ENCODE measurements at places on chromosomes 2 and 18.

- no peak for DNase-seq
Observed at GRCh38 chr2:229297247-229297646, 26.2 kb upstream of the PID1 start.

DNA sequence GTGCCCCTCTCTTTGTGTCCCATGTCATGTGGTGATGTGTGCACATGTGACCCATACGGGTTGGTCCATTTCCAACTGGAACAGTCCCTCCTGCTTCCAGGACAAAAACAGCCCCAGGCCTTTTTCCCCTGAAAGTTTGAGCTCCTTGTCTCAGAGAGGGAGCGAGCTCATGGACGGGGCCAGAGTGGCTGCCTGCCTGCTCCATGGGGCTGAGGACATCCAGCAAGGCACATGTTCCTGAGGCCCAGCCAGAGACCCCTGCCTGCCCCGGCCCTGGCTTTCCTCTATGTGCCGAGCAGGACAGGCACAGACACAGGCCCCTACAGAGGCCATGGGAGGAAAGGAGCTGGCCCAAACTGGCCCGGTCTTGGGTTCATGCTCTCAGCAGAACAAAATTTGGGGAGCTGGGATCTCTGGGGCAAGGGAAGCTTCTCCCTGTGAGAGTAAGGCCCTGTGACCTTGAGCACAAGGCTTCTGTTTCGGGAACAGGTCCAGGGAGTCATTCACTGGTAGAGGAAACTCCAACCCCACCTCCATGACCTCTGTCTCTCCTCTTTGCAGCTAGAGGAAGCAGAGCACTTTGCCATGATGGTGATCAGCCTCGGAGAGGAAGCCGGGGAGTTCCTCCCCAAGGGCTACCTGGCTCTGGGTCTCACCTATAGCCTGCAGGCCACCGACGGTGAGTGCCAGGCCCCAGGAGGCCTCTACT lies 105.8 kb upstream of the MCFD2 start:
- no peak for DNase-seq

GRCh38 chr2:224749136-224749535 lies 33.0 kb upstream of the CCDC195 start:
- DNase-seq, result no peak

DNA sequence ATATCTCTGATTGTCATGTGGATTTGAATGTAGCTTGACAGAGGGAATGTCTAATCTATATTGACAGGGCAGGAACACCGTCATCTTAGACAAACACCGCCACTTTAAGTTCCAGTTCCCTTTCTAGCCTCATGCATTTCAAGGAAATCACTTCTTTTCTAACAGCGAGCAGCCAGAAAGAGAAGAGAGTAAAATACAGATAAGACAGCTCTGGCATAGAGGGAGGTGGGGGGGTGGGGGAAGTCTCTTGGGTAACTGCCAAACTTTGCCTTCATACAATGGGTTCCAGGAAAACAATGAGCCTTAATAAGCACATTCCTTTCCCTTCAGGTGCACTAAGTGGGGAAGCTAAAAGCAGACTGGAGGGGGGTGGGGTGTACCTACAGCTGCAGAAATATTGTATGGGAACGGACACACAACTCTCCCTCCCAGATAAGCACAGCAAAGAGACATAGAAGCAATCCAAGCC lies 37.2 kb downstream of the CASP10 start:
- no peak for DNase-seq

- peak; percentile 43 for DNase-seq
Observed at GRCh38 chr18:47204908-47205522, 28.9 kb upstream of the IER3IP1 start.

GRCh38 chr2:35973737-35974132 lies 381.8 kb upstream of the CRIM1 start:
- no peak for DNase-seq

- DNase-seq, result no peak
Observed at GRCh38 chr2:227817336-227817735, 3.7 kb downstream of the CCL20 start.

DNA sequence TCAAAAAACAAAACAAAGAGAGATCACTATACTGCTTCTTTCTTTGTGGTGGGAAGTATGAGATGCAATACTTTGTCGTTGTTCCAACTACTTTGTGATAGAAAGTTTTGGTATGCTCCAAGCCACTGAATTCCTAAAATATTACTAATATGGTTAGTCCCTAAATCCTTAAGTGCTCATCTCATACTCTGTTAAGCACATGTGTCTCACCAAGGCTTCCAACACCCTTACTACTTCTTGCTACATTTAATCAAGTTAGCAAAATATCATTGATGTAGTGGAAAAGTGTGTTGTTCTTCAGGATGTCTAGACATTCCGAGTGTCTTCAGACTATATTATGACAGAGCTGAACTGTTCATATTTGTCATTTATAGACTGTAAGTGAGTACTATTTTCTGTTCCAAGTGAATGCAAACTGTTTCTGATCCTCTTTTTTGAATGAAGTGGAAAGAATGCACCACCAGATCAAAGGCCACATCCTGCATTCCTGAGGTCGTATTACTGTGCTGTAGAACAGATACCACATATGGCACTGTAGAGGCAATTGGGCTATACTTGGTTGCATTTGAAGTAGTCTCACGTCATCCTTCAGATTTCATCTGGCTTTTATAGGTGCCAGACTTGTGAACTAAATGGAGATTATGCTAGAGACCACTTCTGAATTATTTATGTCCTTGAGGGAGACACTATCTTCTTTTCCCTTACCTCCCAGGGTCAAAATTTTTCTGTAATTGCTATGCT lies 298.4 kb upstream of the ZNF521 start:
- no peak for DNase-seq

GRCh38 chr2:5359397-5359796 lies 332.8 kb upstream of the SOX11 start:
- no peak for DNase-seq

DNA sequence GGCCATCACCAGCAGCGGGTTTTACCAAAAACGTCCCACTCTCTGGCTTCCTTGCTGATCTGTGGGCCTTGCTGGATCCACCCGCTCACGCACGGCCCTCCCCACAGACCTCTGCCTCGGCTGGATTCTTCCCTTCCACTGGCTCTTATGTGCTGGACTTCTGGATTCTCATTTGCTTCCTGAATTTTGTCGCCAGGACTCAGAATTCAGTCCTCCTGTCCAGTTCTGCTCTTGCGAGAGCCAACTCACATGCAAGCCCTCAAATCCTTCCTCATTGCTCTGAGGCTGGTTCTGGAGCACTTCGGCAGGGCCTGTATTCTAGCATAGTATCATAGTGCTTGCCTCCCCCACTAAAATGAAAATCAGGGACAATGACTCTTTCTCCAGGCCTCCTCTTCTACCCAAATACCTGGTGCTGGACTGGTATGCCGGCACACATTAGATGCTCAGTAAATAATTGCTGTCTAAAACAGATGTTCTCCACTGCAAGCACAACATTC lies 115.5 kb downstream of the ATL2 start:
- DNase-seq, result no peak

- no peak for DNase-seq
Observed at GRCh38 chr18:21629089-21629832, 17.1 kb downstream of the SNRPD1 start.

DNA sequence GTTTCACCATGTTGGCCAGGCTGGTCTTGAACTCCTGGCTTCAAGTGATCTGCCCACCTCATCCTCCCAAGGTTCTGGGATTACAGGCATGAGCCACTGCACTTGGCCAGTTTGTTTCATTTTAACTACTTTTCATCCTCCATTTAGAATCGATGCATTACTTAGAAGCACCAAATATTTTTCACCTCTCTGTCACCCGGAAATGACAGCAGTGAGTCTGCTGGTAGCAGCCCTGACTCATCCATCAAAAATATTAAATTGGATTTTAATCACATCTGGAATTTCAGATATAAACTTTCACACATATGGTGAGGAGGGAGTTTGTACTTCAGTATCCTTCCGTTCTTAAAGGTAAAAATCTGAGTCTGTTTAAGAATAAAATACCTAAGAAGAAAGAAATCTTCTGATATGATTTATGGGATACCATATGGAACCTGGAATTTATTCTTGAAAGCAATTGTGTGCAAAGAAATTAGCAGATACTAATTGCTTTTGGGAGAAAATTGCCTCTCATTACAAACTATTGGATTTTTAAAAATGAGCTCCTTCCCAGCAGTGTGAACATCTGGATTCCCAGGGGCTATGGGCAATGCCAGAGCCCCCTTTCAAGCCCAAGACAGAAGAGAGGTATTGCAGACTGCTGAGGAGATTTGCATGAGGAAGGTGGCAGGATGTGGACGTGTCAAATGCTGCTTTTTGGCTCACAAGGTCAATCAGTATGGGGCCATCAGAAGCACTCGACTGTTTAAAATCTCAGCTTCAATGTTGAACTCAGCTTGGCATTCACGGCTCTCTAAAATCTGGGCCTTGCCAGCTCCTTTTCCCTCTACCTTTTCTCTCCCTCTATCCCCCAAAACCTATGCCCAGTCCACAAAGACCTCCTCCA lies 279.5 kb upstream of the SIX2 start:
- no peak for DNase-seq

DNA sequence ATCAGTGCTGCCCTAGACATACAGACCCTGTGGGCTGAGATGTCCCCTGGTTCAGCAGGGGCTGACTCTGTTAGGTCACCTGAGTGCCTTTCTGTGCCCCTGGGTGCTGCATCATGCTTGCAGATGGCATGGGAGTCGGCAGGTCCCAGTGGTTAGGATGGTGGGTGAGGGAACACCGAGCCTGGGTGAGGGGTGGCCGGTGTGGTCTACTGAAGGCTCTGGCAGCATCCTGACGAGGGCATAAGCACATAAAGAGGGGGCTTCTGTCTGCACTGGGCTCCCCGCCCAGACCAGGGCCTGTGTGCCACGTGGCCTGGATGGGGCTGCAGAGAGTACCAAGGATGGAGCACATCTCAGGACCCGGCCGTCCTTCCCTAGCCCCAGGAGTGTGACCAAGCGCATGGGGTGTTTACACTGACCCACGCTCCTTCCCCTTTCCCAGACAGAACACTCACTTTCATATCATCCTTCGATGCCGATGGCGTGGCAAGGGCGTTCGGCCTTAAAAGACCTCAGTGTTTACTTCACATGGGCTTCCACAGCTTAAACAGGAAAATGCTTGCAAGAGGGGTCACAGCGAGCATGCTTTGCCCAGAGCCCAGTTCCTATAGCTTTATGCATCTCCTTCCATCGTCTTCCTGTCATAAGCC lies 115.1 kb downstream of the STPG4 start:
- DNase-seq, result no peak

- DNase-seq, result no peak
Observed at GRCh38 chr2:46087492-46087891, 209.7 kb upstream of the EPAS1 start.

GRCh38 chr2:30656079-30656478 lies 151.2 kb downstream of the CAPN13 start:
- no peak for DNase-seq

DNA sequence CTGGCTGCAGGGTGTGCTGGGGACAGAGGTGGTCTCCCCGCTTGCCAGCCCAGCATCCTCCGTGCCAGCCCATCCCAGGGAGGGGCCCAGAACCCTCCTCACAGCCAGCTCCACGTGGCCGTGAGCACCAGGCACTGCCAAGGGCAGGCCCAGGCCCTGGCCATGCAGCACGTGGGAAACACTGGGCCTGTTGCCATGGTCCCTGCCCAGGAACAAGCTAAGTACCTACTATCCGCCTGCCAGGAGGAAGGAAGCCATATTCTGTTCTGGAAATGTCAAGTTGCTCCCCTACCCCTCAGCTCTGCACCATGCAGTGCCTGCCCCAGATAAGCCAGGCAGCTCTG lies 250.6 kb downstream of the CYP26B1 start:
- DNase-seq, result no peak

GRCh38 chr2:64424416-64424987 lies 29.5 kb upstream of the LGALSL start:
- no peak for DNase-seq

DNA sequence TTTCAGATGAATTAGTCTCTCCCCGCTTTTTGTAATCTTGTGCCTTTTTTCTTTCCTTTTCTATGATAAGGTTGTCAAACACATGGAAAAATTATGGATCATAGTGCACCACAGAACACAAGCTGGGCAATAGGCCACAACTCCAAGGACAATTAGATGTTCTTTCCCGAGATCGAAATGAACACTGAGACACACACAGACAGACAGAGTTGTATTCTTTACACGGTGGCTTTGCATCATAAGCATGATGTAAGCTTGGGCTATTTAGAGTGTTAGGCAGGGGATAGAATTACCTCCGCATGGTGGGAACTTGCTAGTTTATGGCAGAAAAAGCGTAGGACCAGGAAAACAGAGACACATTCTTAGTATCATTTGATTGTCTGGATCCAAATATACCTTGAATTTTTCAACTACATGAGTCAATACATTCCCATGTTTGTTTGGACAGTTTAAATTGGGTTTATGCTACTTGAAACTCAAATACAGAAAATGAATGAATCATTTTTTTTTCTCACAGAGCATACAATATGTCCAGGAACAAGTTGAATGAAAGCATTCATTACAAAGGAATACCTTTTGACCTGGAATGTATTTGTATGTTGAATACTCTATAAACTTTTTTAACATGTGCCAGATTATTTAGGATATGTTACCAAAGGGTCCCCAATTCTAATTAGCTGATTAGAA lies 1611.5 kb upstream of the TMEFF2 start:
- no peak for DNase-seq

GRCh38 chr2:16023506-16024360 lies 83.4 kb downstream of the MYCN start:
- DNase-seq, result no peak

GRCh38 chr2:113974727-113975126 lies 84.8 kb downstream of the ACTR3 start:
- DNase-seq, result no peak

- no peak for DNase-seq
Observed at GRCh38 chr18:37871561-37871960, 306.0 kb upstream of the CELF4 start.

DNA sequence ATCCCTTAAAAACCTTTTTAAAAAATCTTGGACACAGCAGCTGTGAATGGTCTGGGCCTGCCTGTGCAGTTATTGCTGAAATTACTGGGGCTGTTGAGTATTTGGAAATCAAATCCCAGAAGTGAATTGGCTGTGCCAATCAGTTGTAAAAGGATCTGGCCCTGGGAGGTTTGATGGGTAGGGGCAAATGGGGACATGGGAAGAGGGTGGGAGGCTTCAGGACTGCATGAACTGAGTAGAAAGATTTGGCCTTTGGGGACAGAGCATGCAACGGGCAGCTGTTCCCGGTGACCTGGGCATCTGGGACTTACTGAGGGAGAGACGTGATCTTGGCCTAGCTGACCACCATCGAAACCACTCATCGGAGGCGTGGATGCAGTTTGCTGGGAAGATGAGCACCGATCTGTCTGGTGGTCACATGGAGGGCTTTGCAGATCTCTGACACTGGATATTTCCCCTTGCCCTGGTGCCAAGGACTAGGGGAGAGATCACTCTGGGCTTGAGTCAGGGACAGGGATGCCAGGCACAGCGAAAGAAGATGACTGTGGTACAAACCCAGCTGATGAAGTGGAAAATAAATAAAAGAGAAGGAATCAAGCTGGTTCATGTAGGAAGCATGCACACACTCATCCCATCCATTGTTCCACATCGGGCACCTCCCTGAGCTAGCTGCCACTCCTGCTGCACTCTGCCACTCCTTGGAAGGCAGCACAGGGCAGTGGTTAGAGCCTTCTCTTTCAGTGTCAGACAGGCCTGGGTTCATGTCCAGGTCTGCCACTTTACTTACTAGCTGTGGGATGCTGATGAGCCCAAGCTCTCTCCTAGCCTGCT lies 58.4 kb downstream of the SEMA4F start:
- DNase-seq, result no peak

- no peak for DNase-seq
Observed at GRCh38 chr2:49972699-49973098, 818.4 kb upstream of the FSHR start.

All from stimulated activated CD4-positive, alpha-beta T cell treated with anti-CD3 and anti-CD28 coated beads, Interleukin-2, amount 100 ng/mL, for 24 hours (primary cell).